ENCODE measurements at places on chromosomes 6 and 20. TPM values are rescaled to one million over a fixed set of nuclear protein-coding genes. Genes with fewer than 3 reads are reported as not detected.

Gene VWA7
- 1.6 TPM for total RNA-seq

DNA sequence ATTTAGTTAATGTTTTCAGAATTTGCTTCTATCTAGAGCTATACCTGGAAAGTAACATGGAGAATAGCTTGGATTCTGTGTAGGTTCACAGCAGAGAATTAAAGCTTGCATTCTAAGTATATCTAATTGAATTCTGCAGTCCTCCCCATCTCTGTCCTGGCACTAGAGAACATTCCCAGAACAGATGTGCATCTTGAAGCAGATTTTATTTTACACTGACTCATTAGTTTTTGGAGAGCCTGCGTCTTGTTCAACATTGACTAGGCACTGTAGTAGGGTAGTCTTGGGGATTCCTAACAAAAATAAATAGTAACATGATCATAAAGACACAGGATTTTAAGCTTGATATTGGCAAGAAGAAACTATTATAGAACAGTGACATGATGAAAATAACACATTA lies 36.2 kb upstream of the BAG2 start:
- no peak for DNase-seq

Gene C2
- 0.42 TPM for total RNA-seq

Gene PNPLA1
- total RNA-seq = not detected

Gene GPR6
- total RNA-seq = not detected

- no peak for DNase-seq
These were observed 1.2 kb upstream of the SYNJ2 start for GRCh38 chr6:157980288-157981131.

Gene CCN5
- total RNA-seq = not detected

DNA sequence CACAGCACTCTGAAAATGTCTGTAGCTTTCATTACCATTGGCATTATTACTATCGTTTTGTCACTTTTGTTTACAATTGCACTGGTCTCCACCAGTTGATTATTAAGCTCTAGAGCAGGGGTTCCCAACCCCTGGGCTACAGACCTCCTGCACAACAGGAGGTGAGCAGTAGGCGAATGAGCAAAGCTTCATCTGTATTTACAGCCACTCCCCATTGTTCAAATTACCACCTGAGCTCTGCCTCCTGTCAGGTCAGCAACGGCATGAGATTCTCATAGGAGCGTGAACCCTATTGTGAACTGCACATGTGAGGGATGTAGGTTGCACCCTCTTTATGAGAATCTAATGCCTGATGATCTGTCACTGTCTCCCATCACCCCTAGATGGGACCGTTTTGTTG lies 126.4 kb downstream of the ATXN1 start:
- DNase-seq = no peak

Gene PDCD2
- total RNA-seq = 161 TPM

GRCh38 chr6:35148167-35148741 lies 7.1 kb upstream of the TCP11 start:
- peak; percentile 28 for DNase-seq

Gene SIRPA
- total RNA-seq = 0.31 TPM

- no peak for DNase-seq
These were observed 86.8 kb downstream of the PPP1R14C start for GRCh38 chr6:150229436-150230163.
